ENCODE measurements at places on chromosomes 4 and X.

DNA sequence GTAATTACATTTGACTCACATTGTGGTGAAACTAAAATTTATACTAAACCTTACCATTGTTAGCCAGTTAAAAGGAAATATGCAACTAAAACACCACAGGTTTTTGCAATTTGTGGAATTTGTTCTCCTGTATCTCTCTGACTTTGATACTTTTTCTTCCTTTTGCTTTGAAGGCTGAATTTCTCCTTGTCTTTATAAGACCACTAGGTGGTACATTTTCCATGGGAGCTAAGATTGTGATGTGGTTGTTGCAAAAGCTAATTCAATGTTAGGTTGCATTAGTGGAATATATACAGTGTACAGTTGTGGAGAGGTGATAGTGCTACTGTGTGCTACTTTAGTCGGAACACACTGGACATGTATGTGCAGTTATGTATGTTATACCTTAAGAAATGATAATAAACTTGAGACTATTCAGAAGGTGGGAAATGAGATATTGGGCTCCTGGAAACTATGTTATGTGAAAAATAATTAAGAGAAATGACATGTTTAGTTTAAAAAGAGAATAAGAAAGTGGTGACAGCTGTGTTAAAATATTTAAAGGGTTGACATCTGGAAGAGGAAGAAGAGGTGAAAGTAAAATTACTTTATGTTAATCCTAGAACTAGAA is 70.3 kb downstream of the ARL9 start:
- no peak for DNase-seq

DNA sequence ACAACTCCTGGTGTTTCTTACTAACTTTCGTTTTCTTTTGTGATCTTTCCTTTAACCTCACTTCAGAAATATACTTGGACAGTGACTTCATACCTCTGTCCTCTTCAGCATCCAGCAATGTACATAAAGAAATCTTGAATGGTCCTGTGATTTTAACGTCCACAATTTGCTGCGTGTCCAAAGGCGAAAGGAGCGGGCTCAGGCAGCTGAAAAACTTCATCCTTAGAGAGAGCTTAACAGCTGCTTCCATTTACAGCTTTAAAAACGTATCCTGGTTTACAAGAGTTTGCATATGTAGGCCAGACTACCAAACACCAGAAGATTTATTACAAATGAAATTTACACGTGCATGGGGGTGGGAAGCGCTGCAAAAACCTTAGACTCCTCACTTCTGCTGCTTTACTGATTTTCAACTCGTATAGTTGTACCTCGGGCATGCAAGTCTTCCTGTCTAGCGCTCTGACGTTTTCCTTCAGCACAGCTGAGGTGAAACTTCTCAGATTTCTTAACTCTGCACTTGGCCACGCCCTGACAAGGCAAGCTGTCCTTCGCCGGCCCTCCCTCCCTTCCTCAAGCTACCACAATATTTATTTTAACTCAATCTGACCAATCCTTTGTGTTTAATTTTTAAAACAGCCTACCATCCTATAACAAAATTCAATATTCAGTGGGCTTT is 406.4 kb downstream of the FAM47A start:
- no peak for DNase-seq

- DNase-seq = no peak
These were observed 431.8 kb upstream of the HTR2C start for GRCh38 chrX:114152130-114152529.

- peak; percentile 19 for DNase-seq
These were observed 1.4 kb upstream of the CORIN start for GRCh38 chr4:47839259-47839658.

DNA sequence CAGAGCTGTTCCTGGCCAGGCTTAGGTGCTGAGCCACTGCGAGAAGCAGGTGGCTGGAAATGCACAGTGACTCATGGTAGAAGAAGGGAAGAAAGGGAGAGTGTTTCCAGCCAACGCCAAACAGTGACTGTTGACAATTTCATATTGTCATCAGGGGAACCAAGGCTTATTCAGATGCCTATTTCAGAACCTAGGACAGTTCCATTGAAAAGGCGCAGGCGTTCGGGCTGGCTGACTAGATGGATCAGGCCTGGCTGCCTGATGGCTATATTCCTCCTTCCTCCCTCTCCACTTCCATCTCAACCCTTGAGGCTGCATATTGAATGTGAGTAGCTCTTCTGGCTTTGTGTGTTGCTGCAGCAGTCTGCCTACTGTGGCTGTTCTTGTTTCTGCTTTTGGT is 73.0 kb upstream of the FRMPD4 start:
- no peak for DNase-seq

DNA sequence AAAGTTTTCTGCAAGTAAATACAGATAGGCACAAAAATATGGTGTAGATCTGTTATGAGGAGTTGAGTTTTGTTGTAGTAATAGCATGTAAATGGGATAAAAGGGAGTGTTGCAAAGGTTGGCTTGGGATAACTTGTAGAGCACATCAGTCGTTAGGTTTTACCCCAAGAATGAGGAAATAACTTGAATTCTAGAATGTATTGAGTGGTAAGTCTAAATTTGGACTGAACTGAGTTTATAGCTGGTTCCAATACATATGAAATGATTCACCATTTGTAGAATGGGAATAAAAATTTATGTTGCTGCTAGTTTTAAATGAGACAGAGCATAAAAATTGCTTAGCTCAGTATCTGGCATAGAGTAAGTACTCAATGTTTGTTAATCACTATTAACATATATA is 719.2 kb downstream of the FSTL5 start:
- DNase-seq = no peak
